ENCODE measurements at places on chromosomes 3 and 15.
A peak's percentile ranks its signal among the peaks of the same experiment; 100 is the strongest.

GRCh38 chr3:9826815-9827573 lies 16.8 kb downstream of the RPUSD3 start:
- DNase-seq: no peak

DNA sequence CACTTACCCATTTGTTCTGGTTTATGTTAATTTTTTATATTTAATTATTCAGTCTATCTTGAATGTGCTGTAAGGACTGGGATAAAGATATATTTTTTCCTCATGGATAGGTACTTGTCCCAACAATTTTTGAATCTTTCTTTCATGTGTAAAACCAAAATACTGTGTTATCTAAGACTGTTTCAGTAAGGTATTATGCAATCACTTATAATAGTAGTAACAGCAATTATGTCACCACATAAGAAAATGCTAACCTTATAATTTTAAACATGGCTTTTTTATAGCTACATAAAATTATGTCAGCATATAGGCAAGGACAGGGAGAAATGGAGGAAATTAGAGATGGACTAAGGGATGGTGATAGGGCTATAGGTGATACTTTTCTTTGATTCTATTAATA lies 2.9 kb upstream of the CTDSPL start:
- no peak for DNase-seq

DNA sequence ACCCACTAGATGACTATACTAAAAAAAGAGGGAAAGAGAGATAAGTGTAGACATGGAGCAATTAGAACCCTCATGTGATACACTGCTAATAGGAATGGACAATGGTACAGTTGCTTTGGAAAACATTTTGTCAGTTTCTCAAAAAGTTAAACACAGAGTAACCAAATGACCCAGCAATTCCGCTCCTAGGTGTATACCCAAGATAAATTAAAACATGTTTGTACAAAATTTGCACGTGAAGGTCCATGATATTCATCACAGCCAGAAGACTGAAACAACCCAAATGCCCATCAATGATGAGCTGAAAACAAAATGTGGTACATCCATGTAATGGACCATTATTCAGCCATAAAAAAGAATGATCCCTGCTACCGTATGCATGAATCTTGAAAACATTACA lies 11.8 kb downstream of the MESP2 start:
- no peak for DNase-seq

- peak; percentile 80 for DNase-seq
Observed at GRCh38 chr15:52179278-52180195, 11.7 kb downstream of the GNB5 start.

DNA sequence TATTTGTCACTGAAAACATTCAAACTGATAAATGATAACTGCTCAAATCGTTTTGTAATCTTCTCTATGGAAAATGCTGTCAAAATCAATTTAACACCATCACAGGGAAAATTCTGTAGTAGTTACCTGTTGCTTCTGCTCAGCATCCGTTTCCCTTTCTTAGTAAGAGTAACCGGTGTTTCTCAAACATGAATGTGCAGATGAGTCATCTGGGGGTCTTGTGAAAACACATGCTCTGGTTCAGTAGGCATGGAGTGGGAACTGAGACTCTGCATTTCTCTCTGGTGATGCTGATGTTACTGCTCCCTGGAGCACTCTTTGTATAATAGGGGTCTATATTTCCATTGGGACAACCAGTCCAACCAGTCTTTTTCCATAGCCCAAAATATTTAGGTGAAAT lies 145.1 kb downstream of the SEMA6D start:
- DNase-seq: no peak

DNA sequence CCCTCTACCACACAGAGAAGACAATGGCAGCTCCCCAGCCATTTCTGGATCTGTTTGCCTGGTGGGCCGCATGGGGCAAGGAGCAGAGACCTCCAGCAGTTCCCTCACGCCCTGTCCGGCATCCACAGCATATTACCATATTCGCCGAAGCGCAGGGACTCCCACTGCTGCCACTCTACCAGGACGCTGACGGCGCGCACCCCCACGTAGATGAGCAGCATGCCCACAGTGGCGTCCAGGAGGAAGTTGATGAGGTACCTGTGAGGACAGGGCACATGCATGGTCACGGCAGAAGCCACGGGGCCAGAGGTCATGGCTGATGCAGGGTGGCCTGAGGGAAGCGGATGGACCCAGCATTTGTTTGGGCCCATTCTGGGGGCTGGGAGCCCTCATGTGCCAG lies 14.8 kb upstream of the MUSTN1 start:
- no peak for DNase-seq

- DNase-seq: no peak
Observed at GRCh38 chr15:88986949-88987590, 73.9 kb upstream of the MFGE8 start.

- no peak for DNase-seq
Observed at GRCh38 chr15:50146632-50147031, 27.6 kb upstream of the ATP8B4 start.

DNA sequence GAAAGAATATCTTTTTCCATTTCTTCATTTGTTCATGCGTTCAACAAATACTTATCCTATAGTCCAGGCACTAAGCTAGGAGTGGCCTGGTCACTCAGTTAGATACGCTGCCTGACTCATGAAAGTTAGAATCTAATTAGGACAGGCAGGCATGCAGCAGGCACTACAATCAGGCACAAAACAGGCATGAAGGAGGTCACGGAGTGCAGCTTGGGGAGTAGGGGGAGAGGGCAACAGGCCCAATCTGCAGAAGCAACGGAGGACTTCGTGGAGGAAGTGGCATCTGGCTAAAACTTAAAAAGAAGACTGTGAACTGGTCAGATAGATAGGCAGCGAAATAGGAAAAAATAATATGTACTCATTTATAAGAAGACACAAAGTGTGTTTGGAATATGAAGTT lies 420.9 kb downstream of the MAGI1 start:
- DNase-seq: no peak

DNA sequence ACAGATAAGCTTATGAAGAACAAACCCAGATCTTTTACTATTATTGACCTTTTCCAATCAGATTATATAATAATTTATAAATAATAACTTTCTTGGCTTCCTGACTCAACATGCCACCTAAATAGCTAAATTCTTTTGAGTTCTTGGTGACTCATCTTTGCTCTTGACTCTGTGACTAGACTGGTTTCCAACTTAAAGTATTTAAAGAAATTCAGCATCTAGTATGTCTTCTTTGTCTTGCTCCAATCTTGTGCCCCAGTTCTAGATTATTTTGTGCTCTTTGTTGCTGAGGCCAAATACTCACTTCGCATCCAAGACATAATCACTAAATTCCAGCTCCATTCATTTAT lies 483.2 kb upstream of the TBL1XR1 start:
- DNase-seq: no peak

DNA sequence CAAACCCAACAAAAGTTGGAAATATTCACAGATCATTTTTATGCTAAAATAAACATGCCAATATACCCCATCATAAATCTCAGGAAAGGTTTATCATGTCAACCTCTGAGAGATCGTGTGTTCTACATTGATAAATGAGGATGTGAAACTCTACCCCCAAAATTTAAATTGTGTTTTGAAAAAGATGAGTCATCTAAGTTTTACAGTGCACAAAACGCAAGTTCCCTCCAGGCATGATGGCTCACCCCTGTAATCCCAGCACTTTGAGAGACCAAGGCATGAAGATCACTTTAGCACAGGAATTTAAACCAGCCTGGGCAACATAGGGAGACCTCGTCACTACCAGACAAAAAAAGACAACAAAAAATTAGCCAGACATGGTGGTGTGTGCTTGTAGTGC lies 1487.0 kb upstream of the GBE1 start:
- DNase-seq: no peak

GRCh38 chr3:112293368-112294321 lies at the start of gene SLC9C1:
Gene SLC9C1, minus strand, starts transcription at chr3:112294216. Its CDS starts 7,425 bp downstream, at chr3:112286791.
- DNase-seq: no peak

- no peak for DNase-seq
Observed at GRCh38 chr15:101046826-101047225, 127.7 kb downstream of the LRRK1 start.

GRCh38 chr15:78565951-78566774 lies 843 bp downstream of the CHRNA5 start:
- no peak for DNase-seq

GRCh38 chr3:184349563-184350470 lies 11.6 kb downstream of the CLCN2 start:
- DNase-seq: no peak

GRCh38 chr3:43211681-43212080 lies 74.7 kb upstream of the SNRK start:
- no peak for DNase-seq

- DNase-seq: no peak
Observed at GRCh38 chr3:171974986-171975837, 64.2 kb upstream of the FNDC3B start.

DNA sequence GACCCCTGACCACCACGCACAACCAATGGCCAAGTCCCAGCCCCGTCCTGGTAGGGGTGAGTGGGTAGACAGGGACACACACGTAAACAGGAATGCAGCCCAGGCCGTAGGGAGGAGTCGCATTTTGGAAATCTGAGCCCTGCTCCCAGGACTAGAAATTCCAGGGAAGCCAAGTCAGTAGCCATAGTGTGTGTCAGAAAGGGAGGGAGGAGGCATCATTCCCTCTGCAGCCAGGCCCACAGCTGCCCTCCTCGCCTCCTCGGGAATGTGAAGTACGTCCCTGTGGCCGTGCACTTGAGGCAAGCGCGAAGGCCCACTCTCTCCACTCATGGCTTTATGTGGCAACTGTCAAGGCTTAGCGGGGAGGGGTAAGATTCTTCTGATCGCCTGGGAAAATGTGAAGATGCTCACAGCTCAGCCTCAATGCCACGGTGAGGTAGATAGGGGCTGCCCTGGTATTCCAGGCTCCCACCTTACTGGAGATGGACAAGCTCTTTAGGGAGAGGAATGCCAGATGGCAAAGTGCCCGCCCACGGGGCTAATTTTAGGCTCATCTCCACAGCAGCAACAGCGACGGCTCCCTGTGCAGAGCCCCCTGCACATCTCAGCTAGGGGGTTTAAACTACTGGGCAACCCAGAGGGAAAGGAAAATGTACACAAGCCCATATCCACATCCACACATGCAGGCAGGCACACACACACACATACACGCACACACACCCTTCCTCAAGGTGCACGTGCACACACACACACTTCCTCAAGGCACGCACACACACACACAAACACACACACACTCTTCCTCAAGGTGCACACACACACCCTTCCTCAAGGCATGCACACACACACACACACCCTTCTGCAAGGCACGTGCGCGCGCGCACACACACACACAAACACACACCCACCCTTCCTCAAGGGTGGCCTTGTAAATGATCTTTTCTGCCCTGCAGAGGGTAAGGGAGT lies 65.5 kb downstream of the ADCY5 start:
- no peak for DNase-seq

DNA sequence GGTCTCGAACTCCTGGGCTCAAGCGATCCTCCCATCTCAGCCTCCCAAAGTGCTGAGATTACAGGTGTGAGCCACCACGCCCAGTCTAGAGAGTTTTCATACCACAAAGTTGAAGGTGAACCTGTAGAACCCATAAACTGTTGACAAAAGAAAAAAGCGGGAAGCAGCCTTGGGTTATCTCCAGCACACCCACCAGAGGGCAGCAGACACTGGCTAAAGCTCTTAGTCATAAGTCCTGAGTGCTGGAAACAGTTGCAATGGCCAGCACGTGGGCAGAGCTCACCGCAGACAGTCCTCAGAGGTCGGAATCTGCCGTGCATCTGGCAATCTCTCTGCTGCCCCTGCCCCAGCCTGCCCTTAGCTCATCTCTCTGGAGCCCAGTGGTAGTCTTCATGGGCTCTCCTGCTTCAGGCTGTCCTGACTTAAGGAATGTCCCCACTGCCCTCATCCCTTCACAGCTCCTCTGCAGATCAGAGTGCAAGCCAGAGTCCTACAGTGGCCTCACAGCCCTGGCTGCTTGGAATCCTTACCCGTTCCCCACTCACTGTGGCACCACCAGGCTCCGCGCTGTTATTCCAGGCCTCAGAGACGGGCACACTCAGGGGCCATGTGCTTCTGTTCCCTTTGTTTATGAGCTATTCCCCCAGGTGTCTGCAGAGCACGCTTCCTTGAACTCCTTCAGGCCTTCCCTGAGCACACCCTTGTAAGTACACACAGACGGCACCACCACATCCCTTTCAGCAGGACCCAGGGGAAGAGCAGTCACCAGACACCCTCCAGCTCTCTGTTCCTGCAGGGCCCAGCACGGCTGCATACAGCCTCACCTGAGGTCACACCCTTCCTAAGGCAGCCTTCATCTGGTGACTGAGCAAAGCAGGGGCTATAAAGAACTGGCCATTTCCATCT lies 8.8 kb upstream of the ELP6 start:
- peak; percentile 54 for DNase-seq

GRCh38 chr3:185311991-185312390 lies 50.9 kb upstream of the MAP3K13 start:
- no peak for DNase-seq

DNA sequence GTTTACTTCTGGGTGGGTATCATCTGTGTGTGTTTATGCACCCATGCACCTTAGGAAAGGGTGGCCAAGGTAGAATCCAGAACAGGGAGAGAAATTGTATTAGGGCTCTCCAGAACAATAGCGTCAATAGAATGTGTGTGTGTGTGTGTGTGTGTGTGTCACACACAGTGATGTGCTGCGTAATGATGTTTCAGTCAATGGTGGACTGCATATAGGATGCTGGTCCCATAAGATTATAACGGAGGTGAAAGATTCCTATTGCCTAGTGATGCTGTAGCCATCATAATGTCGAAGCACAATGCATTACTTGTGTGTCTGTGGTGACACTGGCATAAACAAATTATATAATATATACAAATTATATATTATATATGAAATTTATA lies 69.3 kb upstream of the PRR23C start:
- DNase-seq: no peak

DNA sequence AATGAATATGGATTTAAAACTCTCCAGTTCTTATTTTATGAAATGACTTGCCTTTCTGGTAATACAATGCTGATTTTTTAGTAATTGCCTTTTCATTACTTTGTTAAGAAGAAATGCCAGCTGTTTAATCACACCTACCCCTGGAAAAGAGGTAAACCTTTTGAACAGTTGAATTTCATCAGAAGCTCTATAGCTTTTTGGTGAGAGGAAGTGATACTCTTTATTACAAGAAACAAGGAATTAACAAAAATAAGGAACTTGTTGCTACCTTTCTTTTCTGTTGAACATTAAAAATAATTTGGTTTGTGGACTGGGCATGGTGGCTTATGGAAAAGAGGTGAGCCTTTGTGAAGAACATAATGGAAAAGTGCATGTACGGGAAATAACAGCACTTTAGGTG lies 19.7 kb downstream of the BLOC1S6 start:
- DNase-seq: no peak

DNA sequence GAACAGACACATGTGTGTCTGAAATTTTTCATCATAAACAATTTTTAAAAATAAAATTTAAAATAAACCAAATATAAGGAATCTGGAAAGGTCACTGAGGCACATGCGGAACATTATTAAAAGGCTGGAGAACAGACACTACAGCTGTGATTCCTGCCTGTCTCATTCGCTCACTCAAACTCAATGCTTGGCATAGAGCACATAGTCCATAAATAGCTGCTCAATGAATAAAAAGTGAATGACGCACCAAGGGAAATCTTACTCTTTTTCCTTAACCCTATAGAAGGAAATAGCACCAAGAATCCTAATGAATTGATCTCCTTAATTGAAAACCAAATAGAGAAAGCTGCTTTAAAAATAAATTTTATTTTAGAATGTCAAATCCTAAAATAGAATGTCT lies 98.4 kb downstream of the FSIP1 start:
- DNase-seq: no peak
